GM20000 (cell line): ENCODE measurements at places on chromosomes 12 and 14.

DNA sequence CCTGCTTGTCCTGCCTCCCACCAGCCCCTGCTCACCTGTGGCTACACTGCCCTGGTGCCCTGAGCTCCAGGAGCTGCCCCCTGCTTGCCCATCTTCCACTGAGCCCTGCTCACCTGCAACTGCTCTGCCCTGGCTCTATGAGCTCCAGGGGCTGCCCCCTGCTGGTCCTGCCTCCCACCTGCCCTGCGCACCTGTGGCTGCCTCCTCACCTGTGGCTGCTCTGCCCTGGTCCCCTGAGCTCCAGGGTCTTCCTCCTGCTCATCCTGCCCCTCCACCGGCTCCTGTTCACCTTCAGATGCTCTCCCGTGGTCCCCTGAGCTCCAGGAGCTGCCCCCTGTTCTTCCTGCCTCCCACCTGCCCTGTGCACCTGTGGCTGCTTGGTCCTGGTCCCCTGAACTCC lies 247.6 kb downstream of the TMEM121 start:
- no peak for DNase-seq

- DNase-seq = no peak
These were observed 8.6 kb downstream of the BRAP start for GRCh38 chr12:111677186-111677585.

- no peak for DNase-seq
These were observed 5.5 kb upstream of the KRT8 start for GRCh38 chr12:52910248-52910883.

DNA sequence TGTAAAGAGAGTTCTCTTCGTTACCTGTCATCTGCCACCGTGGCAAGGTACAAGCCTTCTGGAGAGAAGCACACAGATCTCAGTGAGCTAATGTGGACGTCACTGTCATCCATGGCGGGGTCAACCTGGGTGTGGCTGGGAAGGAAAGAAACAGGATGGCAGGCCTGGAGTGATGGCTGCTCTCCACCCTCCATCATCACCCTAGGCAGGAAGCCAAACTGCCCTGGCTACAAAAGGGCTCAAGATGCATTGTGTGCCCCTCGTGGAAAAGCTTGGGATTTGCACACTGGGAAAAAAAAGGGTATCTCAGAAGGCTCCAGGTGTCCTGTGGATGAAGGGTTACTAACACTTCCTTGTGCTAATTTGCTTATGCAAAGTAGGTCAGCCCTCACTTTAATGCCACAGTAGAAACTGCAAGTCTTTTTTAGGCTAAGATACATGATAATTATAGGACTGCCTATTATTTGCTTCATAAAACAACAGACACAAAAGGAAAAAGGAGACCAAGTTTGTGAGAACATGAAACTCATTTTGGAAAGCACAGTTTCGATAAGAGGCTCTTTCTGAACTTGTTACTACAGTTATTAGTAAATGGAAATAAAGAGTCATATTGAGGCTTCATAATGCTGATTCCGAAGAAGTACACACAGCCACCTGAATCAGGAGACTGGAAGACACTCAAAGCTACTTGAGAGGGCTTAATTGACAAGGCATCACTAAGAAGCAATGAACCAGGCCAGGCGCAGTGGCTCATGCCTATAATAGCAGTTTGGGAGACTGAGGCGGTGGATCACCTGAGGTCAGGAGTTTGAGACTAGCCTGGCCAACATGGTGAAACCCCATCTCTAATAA lies 18.9 kb downstream of the RFC5 start:
- peak; percentile 61 for DNase-seq

GRCh38 chr12:106139422-106140171 lies 843 bp upstream of the NUAK1 start:
- no peak for DNase-seq

DNA sequence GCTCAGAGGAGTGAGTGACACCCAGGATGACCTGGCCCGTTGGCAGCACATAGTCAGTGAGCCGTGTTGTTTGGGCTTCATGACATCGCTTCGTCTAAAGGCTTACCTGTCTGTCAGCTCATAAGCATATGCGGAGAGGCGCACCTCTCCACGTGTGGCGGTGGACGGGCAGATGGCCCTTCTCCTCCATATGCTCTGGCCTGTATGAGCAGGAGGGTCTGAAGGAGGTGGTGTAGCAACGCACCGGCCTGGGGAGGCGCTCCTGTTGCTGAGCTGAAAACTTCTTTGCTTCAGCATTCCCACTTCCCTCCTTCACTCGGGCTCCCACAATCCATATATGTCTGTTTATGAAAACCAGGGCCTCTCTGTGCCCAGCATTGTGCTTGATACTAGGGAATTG lies 186.1 kb downstream of the TSPAN9 start:
- DNase-seq = no peak

GRCh38 chr12:123062681-123063486 lies 82.4 kb downstream of the ARL6IP4 start:
- no peak for DNase-seq
